ENCODE measurements at places on chromosomes 2 and 18.

- DNase-seq, result no peak
These were observed 853 bp upstream of the OSBPL6 start for GRCh38 chr2:178193496-178193822.

DNA sequence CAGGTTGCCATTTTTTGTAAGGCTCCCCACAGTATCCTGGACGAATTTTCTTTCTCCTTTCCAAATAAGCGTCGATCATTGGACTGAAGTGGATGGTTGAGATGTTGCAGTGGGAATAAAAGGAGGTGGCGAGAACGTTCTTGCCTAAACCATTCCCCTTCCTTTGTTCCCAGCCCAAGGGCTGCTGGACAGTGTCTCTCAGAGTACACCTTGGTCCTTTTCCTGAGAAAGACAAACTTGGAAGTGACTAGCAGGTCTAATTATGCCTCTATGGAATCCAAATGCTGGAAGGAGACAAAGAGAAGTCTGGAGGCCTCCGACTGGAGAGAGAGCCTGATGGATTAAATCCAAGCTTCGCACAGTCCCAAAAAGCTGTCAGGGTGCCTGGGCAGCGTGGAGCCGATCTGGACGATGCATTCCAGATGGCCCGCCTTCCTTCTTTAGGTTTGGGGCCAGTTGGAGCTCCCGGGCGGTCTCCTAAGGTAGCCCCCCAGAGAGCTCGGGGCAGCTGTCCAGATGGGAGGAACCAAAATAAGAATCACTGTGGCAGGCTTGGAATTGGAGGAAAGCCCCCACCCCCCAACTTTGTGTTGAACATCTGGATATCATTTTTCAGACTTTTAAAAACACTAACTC is 186.8 kb downstream of the TMEM247 start:
- no peak for DNase-seq

GRCh38 chr2:4962419-4962818 is 729.8 kb upstream of the SOX11 start:
- DNase-seq, result no peak

- no peak for DNase-seq
These were observed 275.8 kb downstream of the LNPK start for GRCh38 chr2:175726223-175726622.

GRCh38 chr2:229873123-229873581 is 48.7 kb downstream of the TRIP12 start:
- no peak for DNase-seq

DNA sequence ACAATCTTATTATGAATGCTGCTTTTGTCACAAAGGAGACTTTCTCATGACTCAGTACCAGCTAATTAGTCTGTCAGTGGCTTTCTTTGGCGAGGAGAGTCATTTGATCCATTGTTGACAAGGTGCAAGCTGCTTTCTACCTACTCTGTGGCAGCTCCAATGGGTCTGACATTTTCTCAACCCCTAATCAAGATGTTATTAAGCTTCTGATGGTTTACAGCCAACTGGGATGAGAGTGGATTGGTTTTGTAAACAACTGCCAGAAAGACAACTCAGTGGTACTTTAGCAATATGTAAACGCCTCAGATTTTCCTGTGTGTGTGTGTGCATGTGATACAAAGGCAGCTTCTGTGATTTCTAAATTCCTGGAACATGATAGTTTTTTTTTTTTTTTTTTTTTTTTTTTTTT is 8.2 kb upstream of the CLIP4 start:
- DNase-seq, result no peak

DNA sequence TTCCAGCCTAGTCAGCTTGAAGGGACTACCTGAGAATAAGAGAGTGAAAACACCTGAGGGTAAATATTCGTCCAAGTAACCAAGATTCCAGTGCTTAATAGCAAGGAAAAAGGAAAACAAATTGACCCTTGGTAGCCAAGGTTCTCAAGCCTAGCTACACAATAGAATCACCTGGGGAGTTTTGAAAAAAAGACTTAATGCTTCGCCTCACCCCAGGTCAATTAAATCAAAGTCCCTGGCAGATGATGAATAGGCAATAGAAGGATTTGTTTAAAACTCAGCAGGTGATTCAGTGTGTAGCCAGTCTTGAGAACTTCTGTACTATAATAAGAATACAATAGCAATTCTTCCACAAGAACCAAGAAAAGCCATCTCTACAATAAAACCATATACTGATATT is 500.2 kb downstream of the XIRP2 start:
- no peak for DNase-seq
